ENCODE measurements at places on chromosomes 3 and 15.

DNA sequence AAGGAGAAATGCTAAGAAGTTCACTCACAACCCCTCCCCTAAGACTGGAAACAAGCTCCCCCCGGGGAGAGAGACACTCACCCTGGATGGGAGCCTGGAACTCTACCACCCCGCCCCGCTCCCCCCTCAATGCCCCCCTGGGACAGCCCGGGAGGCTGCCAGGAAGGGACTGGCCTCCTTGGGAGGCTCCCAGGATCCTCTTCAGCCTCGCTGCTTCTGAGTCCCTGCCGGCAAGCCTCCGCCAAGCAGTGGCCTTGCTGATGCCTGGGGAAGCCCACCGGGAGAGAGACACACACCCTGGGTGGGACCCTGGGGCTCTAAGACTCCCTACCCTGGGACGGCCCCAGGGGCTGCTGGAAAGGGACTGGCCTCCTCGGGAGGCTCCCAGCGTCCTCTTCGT, 33.4 kb downstream of the CPEB1 start:
- no peak for DNase-seq

- no peak for DNase-seq
These were observed 22.6 kb downstream of the TSPAN3 start for GRCh38 chr15:77048135-77048876.

GRCh38 chr3:65783117-65783516, 255.6 kb downstream of the MAGI1 start:
- DNase-seq: no peak

- DNase-seq: no peak
These were observed 162.0 kb downstream of the KLF13 start for GRCh38 chr15:31488437-31489204.

DNA sequence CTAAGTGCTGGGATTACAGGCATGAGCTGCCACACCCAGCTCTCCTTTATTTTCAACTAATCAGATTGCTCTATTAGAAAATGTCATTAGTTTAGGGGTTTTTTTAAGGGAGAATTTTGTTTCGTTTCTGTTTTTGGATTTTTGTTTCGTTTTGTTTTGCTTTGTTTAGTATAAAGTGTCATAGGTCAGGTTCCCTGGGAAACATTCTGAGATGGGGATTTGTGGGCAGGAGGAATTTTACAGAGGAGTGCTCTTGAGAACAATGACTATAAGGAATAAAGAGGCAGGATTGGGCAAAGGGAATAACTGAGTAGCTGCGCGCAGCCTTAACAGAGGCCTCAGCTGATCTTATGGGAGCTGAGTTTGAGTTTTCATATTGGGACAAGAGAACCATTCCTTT, 86.8 kb upstream of the NR2F2 start:
- no peak for DNase-seq

- no peak for DNase-seq
These were observed 128.4 kb upstream of the ZBED2 start for GRCh38 chr3:111723293-111724215.

DNA sequence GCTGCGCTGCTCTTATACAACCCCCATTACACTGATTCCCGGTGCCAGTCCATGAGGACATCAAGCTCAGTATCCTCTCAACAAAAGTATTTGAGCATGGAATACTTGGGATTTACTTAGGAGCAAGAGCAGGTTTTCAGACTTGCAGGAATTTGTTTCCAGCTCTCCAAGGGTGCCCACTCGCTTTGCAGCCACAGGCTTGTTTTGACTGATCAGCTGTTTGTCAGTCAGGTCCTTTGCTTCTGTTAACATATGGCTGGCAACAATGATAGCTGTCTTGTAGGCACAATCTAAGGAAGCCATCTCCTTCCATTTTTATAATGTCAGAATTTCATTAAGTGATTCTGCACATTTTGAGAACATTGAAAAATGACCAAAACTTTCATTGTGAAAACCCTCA, 38.2 kb upstream of the MCF2L2 start:
- DNase-seq: no peak

DNA sequence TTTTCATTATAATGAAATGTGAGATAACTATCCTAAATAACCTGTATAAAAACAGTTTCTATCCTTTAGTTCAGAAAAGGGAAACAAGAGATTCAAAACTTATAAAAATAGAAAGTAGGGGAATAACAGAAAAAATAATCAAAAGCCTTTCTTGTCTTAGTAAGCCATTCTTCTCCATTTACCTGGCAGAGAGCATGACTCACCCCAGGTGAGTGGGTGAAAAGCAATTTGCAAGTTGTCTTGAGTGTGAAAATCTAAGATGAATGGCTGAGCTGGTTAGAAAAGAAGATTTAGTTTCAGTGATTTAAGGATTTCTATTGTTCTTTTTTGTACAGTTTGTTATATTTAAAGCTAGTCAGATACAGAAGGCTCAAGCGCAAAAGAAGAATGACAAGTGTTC, 702.0 kb downstream of the GRM7 start:
- no peak for DNase-seq

DNA sequence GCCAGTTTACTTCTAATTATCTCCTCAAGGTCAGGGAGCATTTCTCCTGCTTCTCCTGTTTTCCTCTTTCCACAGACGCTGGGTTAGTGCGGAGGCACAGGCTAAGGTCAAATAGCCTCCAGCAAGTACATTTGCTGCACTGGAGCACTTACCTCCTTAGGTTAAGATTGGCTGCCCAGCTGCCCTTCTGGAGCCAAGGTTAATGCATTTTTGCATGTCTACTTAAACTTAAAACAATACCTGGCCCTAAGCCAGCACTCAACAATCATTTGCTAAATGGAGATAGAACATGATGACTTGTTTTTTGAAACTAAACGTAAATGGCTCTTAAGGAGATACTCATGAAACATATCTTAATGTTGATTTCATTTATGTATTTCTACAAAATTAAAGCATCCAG, 83.5 kb downstream of the SSR3 start:
- DNase-seq: no peak

- DNase-seq: no peak
These were observed 60.1 kb downstream of the ADAMTS9 start for GRCh38 chr3:64627471-64628321.

GRCh38 chr15:51724673-51725072, 12.8 kb downstream of the LYSMD2 start:
- no peak for DNase-seq

GRCh38 chr3:116039651-116039985, 405.7 kb downstream of the LSAMP start:
- DNase-seq: no peak

DNA sequence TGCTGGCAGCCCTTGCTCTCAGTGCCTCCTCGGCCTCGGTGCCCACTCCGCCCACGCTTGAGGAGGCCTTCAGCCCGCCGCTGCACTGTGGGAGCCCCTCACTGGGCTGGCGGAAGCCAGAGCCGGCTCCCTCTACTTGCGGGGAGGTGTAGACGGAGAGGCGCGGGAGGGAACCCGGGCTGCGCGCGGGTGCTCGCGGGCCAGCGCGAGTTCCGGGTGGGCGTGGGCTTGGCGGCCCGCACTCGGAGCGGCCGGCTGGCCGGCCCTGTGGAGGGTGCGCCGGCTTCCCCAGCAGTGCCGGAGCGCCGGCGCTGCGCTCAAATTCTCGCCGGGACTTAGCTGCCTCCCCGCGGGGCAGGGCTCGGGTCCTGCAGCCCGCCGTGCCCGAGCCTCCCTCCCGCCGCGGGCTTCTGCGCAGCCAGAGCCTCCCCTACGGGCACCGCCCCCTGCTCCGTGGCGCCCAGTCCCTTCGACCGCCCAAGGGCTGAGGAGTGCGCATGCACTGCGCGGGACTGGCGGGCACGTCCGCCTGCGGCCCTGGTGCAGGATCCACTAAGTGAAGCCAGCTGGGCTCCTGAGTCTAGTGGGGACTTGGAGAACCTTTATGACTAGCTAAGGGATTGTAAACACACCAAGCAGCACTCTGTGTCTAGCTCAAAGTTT, 231.5 kb downstream of the EFHB start:
- DNase-seq: no peak

DNA sequence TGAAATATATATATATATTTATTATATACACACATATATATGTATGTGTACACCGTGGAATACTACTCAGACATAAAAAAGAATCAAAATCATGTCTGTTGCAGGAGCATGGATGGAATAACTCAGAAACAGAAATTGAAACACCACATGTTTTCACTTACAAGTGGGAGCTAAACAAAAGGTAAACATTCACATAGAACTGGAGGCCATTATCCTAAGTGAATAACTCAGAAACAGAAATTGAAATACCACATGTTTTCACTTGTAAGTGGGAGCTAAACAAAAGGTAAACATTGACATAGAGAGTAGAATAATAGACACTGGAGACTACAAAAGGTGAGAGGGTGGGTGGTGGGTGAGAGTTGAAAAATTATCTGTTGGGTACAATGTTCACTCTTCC, 171.5 kb upstream of the GOLIM4 start:
- no peak for DNase-seq

DNA sequence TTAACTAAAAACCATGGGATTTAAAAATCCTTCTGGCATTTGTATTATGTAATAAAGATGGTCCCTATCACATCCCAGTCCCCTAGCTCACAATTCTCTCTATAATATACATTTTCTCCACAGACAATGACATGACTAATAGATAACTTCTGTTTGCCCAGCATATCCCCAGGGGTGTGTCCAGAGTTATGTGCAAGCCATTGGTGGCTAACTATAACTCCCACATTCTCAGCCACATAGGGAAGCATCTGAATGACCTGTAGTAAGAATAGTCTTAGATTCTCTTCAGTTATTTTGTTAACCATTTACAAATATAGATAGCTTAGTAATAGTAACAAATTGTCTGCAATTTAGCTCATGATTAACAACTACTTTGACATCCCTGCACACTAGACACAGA, 52.2 kb upstream of the RBSN start:
- DNase-seq: no peak

DNA sequence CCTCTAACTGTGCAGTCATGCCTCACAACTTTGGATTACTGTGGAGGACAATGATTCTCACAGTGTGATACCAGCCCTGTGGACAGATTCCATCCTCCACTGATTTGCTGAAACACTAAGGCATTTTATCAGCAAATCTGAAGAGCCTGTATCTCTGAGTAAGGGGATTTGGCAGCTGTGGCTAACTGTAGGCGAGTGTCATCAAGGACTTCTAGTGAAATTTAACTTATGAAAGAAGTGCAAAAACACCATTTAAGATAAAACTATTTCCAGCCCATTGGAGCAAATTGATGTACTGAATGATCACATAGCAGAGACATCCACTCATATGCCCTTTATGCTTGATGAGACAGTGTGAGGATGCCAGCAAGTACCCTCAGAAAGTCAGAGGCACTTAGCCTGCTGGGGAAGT, 13.9 kb upstream of the TMPRSS7 start:
- DNase-seq: no peak

GRCh38 chr15:51782357-51782896, 31.0 kb downstream of the TMOD2 start:
- no peak for DNase-seq

GRCh38 chr3:113659101-113659541, 37.3 kb downstream of the USF3 start:
- no peak for DNase-seq

DNA sequence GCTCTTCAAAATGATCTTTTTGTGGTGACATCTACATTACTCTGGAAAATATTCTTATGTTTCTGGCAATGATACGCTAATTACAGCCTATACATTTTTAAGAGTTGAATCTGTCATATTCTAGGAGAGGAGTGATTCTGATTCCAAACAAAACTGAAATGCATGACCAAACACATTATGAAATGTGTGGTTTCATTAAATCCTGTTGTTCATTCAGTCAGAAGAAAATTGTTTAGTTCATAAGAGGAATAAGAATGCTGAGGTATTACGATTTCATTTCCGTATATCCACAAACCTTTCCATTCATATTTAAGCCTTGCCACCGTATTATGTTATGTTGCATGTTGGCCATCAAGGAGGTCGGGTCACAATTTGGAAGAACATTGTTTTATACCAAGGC, 345.1 kb downstream of the FEZF2 start:
- no peak for DNase-seq

Data from cortex of kidney (tissue), 1 donor.